ENCODE measurements at places on chromosomes 1 and 21.

- DNase-seq: no peak
These were observed 186.6 kb downstream of the KAZN start for GRCh38 chr1:14784790-14785773.

DNA sequence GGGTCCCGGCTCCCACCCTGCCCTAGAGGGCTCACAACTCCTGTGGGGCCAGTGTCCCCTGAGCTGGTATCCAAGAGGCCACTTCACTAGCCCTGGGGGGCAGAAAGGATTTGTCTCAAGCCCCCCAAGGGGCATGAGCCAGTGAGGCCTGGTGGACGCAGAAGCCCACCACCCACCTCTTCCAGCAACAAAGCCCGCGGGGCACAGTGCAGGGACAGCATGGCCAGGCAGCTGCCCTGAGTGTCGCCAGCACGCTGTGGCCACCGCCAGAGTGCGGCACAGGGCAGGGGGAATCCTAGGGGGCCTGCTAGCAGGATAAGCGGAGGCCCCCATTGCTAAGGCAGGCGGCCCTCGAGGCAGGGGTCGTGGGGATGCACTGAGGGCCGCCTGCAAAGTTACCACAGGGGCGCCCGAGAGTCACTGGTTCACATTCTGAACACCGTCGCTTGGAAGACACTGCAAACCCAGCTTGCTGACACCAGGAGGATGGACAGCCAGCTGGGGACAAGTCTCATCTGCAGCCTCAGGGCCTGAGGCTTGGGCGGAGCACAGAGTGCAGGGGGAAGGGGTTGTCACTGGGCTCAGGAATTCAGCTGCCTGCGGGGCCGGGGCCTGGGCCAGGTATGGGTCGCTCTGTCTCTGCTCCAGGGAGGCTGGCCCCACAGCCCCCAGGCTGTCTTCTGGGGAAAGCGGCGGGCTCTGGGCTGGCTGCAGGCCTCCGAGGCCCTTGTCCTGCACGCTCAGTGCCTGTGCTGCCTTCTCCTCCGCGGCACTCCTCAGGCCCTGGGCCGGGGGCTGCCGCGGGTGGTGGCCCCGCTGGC, 26.8 kb downstream of the SLC19A1 start:
- DNase-seq: no peak

- no peak for DNase-seq
These were observed 4.9 kb downstream of the PRKAB2 start for GRCh38 chr1:147167365-147167764.

DNA sequence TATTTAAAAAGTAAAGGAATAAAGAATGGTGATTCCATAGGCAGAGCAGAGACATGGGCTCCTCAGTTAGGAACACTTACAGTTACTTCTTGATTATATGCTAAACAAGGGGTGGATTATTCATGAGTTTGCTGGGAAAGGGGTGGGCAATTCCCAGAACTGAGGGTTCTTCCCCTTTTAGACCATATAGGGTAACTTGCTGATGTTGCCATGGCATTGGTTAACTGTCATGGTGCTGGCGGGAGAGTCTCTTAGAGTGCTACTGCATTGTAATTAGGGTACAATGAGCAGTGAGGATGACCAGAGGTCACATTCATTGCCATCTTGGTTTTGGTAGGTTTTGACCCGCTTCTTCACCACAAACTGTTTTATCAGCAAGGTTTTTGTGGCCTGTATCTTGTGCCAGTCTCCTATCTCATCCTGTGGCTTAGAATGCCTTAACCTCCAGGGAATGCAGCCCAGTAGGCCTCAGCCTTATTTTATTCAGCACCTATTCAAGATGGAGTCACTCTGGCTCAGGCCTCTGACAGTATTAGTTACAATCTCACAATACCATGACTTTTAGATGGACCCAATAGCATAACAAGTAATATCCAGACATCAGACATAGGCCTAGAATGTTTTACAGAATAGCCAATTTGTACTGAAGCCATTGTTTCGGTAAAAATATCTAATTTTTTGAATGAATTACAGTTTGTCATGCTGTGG, 106.8 kb downstream of the ZBTB18 start:
- DNase-seq: no peak

GRCh38 chr1:185207170-185207569, 50.2 kb downstream of the SWT1 start:
- no peak for DNase-seq

DNA sequence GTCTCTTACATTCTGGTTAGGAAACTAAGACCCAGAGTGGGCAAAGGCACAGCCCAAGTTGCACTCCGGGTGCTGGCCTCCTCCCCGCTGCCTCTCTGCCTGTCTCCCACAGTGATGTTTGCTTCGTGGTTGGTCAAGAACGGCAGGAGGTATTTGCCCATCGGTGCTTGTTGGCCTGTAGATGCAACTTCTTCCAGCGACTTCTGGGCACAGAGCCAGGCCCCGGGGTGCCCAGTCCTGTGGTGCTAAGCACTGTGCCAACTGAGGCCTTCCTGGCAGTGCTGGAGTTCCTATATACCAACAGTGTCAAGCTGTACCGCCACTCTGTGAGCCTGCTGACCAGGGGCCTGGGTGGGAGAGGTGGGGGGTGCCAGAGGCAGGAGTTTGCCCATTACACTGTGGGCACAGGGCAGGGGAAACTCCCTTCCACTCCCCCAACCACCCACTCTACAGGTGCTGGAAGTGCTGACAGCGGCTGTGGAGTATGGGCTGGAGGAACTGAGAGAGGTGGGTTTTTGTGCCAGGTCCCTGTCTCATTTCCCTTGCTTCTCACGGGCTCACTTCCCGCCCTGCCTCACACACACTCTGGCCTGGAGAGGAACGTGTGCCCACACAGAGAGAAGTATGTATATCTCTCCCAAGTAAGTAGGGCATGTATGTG, 1.9 kb downstream of the BTBD19 start:
- DNase-seq: no peak

DNA sequence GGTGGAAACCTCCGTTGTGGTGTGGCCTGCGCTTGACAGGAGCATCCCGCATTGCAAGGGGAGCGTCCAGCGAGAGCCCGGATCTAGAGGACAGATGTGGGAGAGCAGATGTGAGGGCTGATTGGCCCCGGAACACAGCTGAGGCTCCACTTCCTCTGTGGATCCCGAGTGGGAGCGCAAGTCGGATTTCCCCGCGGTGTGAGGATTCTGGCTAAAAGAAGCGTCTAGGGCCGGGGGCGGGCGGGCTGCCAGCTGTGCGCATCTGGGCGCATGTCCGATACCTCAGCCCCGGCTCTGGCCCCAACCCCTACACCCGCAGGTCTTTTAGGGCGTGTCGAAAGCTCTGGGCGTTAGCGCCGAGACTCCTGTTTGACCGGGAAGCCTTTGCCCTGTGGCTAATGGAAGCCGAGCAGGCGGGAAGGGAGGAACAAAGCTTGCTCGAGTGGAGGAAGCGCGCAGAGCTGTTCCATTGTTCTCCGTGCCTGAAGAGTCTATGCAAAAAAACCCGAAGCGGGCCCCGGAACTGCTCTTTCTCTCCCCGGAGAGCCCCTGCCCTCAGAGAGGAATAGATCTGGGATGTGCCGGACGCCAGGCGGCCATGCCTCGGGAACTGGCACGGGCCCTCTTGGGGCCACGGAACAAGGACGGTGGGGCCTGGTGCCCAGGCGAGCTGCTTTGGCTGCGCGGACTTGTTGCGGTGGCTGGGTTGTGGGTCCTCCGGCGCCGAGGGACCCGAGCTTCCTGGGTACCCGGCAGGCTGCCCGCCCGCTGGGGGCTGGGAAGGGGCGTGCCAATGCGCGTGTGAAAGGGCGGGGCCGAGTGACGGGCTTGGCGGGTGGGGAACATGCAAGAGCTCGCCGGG, 111.1 kb downstream of the NAV1 start:
- DNase-seq: no peak

- no peak for DNase-seq
These were observed 827 bp downstream of the RFX5 start for GRCh38 chr1:151346082-151346768.

- no peak for DNase-seq
These were observed 286.3 kb upstream of the C1orf105 start for GRCh38 chr1:172134087-172134731.

DNA sequence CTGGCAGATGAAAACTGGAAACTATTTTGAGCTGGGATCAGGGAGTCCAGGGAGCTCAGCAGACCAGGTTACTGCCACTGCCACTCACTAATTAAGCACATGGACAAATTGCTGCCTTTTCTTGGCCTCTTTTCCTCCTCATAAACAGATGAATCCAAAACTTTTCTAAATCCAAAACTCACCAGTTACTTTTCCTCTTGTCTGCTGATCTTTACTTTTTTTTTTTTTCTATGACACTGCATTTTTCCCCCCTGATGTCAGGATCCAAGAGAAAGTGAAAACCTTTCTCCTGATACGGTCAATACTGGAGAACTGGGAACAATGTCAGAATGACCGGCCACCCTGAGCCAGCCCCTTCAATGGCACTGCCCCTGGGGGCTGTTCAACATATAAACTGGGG, 405.8 kb downstream of the DUSP10 start:
- DNase-seq: no peak

- no peak for DNase-seq
These were observed 13.3 kb downstream of the OVAAL start for GRCh38 chr1:180571832-180572636.

GRCh38 chr1:167158111-167158812, 62.4 kb upstream of the POU2F1 start:
- DNase-seq: no peak

All from stimulated activated CD8-positive, alpha-beta memory T cell treated with anti-CD3 and anti-CD28 coated beads, Interleukin-12 subunit alpha, Interleukin-12 subunit beta, amount 100 ng/mL, for 4 hours (primary cell).